Stimulated activated CD4-positive, alpha-beta T cell treated with anti-CD3 and anti-CD28 coated beads, Interleukin-1b, Interleukin-23, amount 100 ng/mL, for 48 hours (primary cell): ENCODE measurements at places on chromosomes 1 and 21.

GRCh38 chr1:223739366-223740037, 27.2 kb downstream of the CAPN2 start:
- no peak for DNase-seq

DNA sequence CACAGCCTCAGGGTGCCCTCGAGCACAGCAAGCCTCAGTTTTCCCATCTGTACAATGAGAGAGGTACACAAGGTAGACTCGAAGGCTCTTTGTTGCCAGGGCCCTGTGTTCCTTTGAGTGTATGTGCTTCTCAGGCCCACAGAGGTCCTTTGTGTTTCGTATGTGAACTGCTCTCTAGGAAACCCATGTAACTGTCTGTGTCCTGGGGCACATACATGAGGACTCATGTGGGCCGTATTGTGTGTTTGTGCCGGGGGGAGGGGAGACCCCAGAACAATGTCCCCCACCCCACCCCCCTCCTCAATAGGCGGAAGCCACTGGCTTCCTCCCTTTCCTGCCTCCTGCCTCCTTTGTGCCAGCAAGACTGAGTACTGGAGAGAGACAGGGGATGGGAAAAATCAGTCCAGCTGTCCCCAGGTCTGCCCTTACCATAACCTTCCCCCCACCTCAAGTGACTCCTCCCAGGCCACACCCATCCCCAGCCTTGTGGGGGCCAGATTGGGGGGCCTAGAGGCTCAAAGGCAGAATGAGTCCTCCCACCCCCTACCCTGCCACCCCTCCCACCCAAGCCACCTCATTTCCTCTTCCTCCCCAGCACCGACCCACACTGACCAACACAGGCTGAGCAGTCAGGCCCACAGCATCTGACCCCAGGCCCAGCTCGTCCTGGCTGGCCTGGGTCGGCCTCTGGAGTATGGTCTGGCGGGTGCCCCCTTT, at the start of gene TIE1:
Gene TIE1, plus strand, starts transcription at position 605 of the 717 bp plus-strand sequence. Its CDS starts 90 bp downstream, at position 695.
- no peak for DNase-seq

GRCh38 chr1:224751624-224752311, 135.7 kb downstream of the CNIH3 start:
- DNase-seq, result no peak

- DNase-seq, result no peak
Measured at GRCh38 chr1:7263021-7263960, 478.0 kb downstream of the CAMTA1 start.

DNA sequence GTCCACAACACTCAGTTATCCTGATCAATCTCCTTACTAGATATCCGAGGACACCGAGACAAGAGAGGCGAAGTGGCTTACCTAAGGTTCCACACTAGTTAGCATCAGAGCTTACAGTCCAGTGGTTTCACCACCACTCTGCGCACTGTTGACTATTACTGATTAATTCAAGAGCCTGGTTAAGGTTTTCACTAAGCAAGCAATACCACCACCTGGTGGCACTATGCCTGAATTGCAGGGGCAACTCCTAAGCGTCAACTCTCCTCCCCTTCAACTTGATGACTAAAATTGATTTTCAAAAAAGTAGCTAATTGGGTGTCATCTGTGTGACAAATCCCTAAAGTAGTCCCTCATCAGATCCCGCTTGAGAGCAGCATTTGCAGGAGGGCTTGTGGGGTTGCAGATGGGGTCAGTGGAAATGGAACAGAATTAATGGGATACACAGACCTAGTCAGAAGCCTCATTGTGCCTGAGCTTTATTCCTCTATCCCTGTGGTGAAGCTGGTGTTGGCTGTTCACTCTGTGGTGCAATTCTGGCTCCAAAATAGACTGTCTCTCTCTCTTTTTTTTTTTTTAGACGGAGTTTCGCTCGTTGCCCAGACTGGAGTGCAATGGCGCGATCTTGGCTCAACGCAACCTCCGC, 9.1 kb downstream of the TTC22 start:
- DNase-seq, result peak; percentile 81

GRCh38 chr21:31140025-31140424, 101.7 kb upstream of the KRTAP19-8 start:
- DNase-seq, result no peak

GRCh38 chr1:223074445-223075300, 68.4 kb downstream of the TLR5 start:
- DNase-seq, result no peak

DNA sequence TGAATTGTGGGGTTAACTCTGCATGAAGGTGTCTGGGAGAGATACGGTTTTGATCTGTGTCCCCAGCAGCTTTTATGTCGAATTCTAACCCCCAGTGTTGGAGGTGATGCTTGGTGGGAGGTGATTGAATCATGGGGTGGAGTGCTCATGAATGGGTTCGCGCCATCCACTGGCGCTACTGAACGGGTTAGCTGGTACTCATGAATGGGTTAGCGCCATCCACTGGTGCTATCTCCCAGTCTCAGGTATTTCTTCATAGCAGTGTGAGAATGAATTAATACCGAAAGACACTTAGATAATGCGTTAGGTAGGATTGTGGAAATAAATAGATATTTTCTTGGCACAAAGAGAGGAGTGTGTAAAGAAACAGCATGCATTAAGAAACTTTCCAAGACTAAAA, 32.9 kb upstream of the CLDN8 start:
- DNase-seq, result no peak

- no peak for DNase-seq
Measured at GRCh38 chr21:42466700-42467099, 29.3 kb downstream of the RSPH1 start.

DNA sequence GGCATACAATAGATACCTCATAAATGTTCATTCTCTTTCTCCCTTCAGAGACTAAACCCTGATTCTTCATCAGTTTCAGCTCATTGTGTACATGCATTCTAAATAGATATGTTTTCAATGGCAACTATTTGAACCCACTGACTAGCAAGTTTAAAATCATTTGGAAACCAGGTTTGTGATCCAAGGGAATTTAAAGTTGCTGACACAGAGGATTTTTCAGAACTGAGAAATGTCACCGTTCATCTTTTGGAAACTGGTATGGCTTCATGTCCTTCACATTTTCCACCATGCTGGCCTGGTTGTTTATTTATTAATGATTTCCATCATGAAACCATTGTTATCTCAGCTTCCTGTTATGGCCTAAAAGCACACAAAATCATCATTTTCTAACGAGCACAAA, 81.8 kb upstream of the BARHL2 start:
- no peak for DNase-seq

GRCh38 chr1:239276051-239276450, 110.3 kb upstream of the CHRM3 start:
- no peak for DNase-seq

- no peak for DNase-seq
Measured at GRCh38 chr1:229326601-229327000, 16.2 kb downstream of the CCSAP start.

DNA sequence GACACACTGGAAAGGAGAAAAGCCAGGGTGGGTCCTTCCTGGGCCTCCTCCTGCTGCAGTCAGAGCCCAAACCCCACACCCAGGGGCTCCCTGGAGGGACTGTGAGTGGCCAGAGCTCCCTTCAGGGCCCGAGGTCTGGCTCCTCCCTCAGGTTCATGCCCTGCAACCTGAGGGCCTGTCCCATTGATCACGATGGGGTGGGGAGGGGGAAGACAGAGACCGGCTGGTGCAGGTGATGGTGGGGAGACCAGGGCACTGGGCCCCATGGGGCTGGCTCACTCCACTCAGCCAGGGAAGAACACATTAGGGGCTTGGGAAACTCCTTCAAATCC, 30.1 kb upstream of the NPPB start:
- DNase-seq, result no peak

GRCh38 chr21:43873673-43874072, 8.7 kb downstream of the AGPAT3 start:
- no peak for DNase-seq

GRCh38 chr1:200945111-200945510, 50.4 kb downstream of the INAVA start:
- no peak for DNase-seq

GRCh38 chr1:155250246-155250632, 5.0 kb downstream of the ENTREP3 start:
- DNase-seq, result no peak

DNA sequence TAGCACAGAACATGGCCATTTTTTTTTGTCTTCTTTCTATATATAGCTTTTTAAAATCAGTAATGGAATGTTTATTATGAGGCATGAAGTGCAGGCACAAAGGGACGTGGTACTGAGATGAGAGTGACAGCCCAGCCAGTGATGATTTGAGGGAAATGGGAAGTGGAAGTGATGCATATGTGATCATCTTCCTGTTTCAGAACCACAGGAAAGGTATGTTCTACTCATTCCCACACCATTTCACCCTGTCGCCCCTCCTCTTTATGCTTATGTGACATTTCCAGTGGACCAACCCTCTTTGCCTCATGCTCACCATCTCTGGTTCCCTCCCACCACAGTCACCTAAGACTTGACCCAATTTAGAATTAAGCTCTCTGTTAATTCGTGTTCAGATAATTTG, 24.3 kb downstream of the PTGS2 start:
- DNase-seq, result no peak

GRCh38 chr1:154469844-154470560, 32.0 kb upstream of the TDRD10 start:
- no peak for DNase-seq

- DNase-seq, result no peak
Measured at GRCh38 chr1:145988773-145989172, 7.6 kb downstream of the TXNIP start.

GRCh38 chr21:36236052-36236730, 79.6 kb downstream of the DOP1B start:
- no peak for DNase-seq

DNA sequence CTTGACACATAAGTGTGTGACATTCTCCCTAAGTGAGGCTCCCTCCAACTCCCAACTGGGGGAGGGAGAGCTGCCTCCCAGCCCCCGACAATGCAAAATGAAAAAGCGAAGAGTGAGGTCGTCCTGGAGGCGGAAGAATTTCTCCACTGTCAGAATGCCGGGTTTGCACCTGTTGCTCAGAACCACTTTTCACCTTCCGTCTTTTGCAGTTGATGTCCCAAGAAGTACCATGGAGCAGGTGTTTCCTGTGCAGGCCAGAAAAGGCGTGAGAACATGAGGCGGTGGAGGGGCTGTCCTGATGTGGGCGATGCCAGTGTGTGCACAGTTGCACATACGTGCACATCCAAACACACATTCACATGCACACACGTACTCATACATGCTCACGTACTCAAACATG, 158.6 kb upstream of the AJAP1 start:
- DNase-seq, result no peak

DNA sequence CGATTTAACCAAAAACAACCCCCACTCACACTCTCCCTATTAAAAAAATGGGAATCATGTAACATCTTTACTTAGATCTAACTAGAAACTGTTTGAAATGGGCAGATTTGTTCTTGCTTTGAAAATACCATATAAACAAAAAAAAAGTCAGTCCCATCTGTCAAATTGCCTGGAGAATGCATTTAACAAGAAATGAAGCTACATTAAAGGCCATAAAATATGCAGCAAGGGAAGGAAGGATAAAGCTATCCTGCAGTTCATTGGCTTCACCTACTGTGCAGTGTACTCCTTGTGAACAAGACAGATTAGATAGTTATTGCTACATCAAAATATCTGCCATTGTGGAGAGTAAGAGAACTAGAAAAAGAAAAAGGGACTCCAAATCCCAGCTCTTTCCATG, 160.5 kb downstream of the LRRC7 start:
- DNase-seq, result no peak

DNA sequence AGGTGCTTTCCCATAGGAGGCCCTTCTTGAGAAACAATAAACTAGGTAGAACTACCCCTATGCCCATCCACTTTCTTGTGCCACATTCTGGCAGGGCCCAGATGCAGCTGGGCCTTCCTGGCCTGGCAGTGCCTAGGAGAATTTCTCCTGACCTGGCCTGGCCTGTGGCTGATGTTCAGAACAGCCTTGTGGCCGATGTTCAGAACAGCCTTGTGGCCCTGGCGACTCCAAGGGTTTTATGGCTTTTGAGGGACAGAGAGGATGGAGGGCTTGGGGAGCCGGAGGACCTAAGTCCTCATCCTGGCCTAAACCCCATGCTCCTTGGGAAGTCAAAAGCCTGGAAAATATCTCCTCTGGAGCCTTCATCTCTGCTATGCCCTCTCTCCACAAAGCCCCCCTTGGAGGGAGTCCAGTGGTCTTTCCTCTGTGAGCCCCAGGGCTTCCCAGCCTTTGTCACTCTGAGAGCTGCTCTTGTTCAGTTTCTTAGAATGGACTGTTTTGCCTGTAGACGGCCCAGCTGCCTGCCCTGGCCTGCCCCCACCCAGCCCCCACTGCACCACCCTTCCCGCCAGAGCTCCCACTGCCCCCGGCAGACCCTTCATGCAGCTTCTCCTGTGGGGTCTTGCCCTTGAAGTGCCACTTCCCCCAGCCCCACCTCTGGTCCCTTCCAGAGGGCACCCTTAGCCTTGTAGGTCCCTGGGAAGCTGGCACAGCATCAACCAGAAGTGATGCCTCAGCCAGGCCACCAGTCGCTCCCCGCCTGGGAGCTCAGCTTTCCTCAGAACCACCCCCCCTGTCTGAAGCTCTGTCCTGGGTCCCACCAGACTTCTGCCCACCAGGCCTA, 7.0 kb downstream of the GPR37L1 start:
- no peak for DNase-seq
